ENCODE measurements at places on chromosomes 2 and 18. TPM values are rescaled to one million over a fixed set of nuclear protein-coding genes. Genes with fewer than 3 reads are reported as not detected.

Gene FAP
- 0.09 TPM for total RNA-seq

Gene SPATA3
- not detected for total RNA-seq

Gene DLX1
- total RNA-seq = not detected

Gene RBKS
- total RNA-seq = 1.1 TPM

Gene GALNT5
- under 0.01 TPM for total RNA-seq

Gene CHST9
- under 0.01 TPM for total RNA-seq

Gene TMEM247
- not detected for total RNA-seq

Gene STAT4
- total RNA-seq = 0.22 TPM

Gene SERPINB11
- not detected for total RNA-seq

Gene CKAP2L
- total RNA-seq = 0.76 TPM
